ENCODE measurements at places on chromosomes 6 and 20.

DNA sequence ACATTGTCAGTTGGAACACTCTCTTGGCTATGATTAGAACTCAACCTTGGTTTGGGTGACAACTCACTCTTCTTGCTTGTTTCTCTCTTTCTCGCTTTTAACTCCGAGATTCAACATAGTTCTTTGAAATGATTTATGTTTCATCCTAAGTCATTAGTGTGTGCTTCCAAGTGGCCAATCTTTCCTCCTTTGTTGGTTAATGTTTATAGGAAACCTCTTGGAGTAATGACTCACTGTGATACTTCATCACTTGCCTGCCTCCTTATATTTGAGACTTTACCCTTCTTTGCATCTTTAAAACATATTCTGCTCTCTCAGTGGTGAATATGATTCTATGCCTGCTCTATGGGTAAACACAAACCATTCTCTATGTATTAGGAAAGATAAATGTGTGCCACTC lies 279.7 kb upstream of the FLRT3 start:
- no peak for DNase-seq

- DNase-seq: no peak
These were observed 279.4 kb downstream of the RFPL4B start for GRCh38 chr6:112626468-112627082.

DNA sequence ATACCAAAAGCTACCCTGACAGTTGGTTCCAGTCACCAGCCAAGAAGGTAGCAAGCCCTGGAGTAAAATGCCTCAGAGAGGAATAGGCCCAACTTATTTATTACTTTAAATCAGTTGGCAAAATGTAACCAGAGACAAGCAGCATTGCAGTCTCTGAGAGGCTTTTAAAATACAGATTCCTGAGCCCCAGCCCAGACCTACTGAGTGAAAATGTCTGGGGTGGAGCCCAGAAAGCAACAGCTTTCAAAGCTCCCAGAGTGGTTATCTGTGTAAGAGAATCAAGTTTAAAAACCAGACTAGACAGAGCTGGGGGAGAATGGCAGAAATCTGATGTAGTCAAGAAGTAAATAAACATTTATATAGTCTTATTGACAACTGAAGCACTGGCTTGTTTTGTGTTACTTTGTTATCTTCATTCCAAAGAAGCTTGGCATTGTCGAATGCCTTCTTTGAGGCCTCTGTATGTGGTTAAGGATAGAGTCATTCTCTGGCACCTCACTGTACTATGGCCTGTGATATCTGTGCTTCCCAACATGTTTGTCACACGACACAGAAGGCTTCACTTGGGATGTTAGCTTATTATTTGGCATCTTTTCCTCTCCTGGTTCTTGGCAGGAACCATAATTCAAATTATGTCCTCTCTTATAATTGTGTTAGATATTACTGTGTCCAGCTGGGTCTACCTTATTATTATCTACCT lies 313.5 kb downstream of the SLC35F1 start:
- DNase-seq: no peak

DNA sequence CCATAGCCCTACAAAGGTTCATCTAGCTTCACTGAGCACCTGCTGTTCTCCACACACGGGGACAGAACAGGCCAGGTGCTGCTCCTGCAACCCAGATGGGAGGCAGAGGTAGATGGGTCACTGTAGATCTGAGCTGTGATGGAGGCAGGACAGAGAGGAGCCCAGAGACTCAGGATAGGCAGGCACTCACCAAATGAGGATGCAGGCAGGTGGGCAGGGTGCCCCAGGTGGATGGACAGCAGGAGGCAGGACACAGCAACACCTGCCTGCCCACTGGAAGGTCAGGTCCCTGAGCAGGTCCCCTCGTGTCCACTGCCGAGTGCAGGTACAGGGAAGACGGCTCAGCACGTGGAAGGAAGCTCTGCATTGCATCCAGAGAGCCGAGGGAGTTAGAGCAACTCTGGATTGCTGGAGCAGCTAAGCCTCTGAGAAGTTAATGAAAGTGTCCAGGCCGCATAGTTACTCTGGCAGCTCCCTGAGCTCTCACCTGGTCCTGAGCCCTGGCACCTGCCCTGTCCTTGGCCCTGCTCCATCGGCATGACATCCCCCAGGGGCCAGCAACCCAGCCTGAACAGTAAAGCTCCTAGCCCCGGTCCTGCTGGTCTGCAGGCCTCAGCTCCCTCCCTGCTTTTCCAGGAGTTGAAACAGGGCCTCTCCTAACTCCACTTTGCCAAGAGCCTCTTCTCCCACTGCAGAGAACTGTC lies 4.9 kb upstream of the YTHDF1 start:
- no peak for DNase-seq

GRCh38 chr6:118908441-118908840 lies 14.5 kb downstream of the ASF1A start:
- DNase-seq: no peak

Data from renal pelvis (tissue), 12 donors.